Epithelial cell of prostate (primary cell): ENCODE measurements at places on chromosomes 11 and 22.

DNA sequence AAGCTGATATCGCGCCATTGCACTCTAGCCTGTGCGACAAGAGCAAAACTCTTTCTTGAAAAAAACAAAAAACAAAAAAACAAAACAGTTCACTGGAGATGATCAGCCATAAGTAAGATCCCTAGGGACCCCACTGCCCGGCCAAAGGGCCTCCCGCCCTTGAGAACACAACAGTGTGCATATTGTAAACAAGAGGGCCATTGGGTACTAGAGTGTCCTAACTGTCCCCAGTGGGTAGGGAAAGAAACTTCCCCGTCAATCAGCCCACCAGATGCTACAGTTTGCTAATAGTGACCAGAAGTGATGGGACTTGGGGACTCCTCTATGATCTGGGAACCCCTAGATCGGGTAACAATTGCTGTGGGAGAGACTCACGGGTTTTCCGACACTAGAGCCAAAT is 3.7 kb upstream of the ACY3 start:
- DNase-seq = no peak

DNA sequence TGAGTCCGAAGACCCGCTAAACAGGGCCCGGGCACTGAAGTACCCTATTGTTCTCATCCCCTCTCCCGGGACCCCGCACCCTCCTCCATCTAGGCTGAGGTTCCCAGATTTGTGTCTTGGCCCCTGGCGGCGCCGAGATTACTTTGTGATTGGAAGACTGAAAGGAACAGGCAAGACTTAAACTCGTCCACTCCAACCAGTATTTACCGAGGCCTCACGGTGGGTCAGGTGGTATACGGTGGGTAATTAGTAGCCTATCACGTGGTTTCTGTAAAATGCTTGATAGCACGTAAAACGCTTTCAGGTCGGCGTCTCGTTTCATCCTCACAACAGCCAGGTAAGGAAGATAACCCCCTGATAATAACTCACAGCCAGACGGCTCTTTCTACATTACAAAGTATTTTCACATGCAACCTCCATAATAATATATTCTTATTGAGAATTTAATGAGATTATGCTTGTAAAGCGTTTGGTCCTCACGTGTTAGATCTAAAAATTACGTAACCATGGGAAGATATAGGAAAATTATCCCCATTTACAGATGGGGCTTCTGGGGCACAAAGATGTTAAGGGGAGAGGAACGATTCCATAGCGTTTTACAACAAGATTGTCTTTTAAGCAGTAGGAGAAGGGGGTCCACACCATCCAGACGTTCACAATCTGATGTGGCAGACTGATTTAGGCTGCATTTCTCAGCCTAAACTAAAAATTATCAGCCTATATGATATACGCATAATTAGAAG is 642 bp upstream of the PIK3C2A start:
- peak; percentile 36 for DNase-seq

DNA sequence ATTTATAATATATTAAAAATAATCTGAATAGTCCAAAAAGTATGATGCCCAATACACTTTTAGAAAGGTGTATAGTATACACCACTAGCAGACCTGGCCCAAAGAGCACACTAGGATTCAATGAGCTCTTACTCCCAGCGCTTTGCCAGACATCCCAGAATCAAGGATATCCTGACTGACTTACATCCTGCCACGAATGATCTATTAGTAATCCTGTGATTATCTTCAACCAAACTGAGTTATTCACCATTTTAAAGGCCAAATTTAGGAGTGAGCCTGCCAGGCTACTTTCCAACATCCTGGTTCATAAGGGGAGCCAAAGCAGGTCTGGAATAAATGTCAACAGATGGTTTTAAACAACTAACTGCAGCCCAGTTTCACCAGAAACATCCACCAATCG is 60.8 kb upstream of the FAM181B start:
- DNase-seq = no peak

DNA sequence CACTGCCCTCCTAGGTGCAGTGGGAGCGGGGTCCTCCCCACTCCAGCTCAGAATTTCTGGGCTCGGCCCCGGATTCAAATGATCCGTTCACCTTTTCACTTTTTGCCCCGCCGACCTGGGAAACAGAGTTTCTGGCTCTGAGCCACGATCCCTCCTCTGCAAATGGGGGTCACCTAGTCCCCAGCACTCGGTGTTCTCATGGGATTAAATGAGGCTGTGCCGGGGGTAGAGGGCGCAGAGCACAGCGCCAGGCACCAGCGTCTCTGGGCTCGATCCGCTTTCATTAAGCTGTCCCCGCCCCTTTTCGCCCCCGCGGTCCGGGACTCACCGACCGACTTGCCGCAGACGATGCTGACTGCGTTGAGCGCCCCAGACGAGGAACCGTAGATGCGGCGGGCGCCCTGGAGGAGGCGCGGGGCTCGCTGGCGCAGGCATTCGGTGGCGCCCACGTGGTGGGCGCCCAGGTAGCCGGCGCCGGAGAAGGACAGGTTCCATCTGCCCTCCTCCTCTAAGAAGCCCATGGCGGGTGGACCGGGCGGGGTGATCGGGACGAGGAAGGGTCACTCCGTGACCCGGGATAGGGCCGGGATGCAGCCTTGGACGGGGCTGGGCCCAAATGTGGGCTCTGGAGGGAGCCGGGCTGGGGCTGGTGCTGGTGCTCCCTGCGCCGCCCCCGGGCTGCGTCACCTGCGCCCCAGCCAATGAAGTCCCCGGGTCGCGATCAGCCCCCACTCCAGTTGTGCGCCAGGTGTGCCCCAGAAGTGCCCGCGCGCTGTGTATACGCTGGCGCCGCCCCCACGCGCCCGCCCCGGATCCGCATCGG is at the start of gene PNPLA5:
TSS of gene PNPLA5 (minus strand) at position 654 of the 823 bp plus-strand sequence. CDS start at position 521, 133 bp downstream.
- no peak for DNase-seq

- no peak for DNase-seq
Measured at GRCh38 chr11:79413268-79413667, 27.6 kb downstream of the TENM4 start.
